ENCODE measurements at places on chromosomes 11 and 22.

DNA sequence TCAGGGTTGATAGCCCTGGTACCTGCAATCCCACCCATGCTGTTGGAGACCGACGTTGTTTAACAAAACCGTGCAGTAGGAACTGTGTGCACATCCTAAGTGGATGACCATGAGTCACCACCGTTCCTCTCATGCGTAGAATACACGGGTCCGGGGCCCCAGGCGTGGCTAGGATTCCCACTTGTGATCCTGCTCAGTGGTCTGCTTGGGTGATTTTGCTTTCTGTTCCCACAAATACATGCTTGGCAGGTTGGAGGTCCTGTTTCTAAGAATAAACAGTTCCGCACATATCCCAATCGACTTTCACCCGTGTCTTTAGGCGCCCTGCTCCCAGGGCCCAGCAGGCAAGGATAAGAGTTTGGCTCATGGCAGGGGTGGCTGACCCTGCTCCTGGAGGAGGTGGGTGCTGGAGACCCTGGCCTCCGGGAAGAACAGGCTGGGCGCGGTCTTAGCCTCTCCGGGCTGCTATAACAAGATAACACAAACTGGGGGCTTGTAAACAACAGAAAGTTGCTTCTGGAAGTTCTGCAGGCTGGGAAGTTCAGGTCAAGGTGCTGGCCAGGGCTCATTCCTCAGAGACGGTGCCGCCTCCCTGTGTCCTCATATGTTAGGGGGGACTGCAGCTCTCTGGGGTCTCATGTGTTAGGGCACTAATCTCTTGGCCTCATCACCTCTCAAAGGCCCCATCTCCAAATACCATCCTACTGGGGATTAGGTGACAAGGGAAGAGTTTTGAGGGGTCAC, 1028.3 kb downstream of the BRD1 start:
- DNase-seq, result no peak

DNA sequence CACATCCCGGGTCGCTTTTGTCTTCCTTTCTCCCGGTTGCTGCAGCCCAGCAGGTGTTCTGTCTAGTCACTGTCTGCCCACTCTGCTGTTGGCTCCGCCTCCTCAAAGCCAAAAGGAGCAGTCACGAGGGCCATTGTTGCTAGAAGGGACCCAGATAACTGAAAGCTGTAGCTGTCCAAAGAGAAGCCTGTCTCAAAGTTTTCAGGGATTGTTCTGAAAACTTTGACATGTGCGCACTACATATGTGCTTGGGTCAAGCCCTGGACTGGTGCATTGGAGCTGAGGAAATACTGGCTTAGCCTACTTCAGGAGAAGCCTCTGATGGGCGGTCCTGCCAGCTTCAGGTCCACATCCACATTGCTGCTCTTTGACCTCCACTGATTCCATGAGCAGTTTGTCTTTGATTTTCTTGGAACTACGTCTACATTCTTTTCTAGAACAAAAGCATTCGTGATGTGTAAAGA, 8.8 kb upstream of the OR2AT4 start:
- no peak for DNase-seq

DNA sequence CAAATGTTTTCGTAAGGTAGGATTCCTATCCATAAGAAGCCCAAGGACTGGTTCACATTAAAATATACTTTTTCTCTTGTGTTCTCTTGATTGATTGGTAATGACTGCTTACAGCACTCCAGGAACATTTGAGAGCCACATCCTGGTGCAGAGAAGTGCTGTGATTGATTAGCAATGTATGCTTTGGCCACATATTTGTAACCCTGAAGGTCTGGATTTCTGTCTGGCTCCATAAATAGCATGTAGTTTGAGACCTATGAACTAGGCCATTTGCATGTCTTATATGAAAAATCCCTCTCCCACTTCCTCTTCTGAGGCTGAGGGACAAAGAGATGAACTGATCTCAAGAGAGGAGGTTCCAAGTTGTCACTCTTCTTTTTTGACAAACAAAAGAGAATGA, 49.3 kb upstream of the CD44 start:
- no peak for DNase-seq

GRCh38 chr11:30125456-30125855, 105.4 kb upstream of the FSHB start:
- DNase-seq, result no peak

DNA sequence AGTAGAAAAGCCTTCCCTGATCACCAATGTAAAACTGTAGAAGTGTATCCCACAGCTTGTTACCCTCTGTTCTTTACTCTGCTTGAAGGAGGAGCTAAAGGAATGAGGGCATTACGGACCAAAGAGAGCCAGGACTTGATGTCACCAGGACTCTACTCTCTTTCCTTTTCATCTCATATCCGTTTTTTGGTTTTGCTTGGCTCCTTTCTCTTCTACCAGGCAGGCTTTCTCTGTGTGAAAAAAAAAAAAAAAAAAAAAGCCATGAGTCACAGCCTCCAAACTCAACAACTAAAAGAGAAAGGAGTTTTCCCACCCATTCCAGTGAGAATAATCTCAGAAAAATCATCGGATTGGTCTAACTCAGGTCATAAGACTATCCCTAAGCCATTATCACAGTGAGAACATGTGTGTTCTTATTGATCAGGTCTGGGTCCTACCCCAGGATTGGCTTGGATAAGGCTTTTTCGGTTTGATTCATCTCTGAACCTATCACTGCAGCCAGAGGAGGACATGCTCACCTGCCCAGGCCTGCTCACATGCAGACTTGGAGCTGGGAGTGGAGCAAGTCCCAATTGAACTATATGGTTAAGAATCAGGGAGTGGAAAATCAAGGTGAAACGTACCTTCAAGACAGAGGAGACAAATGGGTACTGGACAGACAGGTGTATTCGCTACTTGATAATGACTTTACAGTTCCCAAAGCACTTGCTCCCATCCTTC, 19.4 kb upstream of the LRRC55 start:
- DNase-seq, result no peak

DNA sequence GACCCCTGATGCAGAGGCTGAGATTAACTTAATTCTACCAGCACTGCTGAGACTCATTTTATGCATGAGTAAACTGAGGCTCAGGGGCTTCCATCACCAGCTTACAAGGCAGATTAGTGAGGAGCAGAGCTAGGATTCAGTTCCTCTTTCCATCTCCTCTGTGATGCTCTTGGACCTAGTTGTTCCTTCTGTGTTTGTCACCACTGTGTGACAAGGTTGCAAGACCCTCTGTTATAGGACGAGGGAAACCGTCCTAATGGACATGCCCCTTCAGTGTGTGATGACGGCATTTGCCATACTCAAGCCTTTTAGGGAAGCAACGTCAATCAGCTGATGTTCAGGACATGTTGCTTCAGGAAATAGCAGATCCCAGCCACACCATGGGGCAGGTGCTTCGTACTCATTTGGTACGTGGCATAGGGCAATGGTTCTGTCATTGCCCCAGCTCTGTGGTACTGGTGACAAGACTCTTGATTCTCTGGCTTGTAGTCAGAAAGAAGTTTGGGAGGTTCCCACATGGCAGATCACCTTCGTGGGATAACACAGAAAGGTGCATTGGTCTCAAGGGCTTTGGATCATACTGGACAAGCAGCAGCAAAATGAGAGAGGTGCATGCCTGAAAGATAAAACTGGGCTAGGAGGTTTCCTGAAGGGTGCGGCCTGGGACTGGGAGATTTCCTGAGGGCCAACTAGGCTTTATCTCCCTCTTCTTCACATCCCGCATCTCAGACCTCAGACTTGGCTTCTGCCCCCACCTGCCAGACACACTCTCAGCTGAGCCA, 23.9 kb upstream of the CD44 start:
- no peak for DNase-seq

DNA sequence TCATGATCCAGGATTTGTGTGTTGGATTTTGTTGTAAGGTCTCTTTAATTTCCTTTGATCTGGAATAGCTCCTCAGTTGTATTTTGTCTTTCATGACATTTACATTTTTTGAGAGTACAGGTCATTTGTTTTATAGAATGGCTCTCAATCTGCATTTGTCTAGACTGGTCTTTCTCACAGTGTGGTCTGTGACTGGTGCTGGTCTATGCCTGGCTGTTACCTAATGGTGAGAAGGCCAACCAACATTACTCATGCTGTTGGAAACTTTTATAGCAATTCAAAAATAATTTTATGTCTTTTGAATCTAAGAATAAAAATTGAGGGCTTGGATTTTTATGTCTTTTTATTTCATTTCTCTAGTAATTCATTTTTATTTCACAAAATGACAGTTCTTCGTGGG, 3.9 kb upstream of the NCR3LG1 start:
- DNase-seq, result no peak

DNA sequence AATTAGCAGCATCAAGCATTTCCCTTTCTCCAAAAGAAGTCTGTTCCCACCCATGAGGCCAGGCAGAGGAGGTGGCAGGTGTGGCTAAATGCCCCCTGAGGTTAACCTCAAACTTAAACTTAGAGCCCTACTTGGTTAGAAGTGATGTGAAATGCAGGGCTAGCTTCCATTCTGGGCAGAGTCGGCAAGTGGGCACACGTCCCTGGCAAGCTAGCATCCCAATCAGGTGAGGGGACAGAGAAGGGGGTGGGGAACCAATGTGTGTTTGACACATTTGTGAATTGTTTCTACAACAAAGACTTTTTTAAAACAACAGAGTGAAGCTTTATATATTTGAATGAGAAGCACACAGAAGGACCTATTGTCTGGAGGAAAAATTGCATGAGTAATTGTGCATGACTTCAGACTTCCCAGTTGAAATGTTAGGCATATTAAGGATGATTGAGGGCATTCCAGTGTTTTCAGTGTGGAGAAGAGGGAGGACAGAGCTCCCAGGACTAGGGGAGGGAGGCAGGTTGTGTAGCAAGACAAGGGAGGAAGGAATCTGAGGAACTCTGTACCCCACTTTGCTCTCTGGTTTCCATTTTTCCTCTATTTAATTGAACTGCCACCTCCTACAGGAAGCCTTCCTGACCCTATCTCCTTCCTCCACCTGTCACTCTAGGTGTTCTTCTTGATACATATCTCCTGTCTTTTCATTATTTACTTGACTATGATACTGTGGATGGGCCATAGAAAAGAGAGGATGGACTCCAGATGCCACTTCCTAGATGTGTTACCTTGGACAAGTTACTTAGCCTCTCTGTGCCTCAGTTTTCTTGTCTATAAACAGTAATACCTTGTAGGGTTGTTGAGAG, 83.3 kb upstream of the PICALM start:
- no peak for DNase-seq

DNA sequence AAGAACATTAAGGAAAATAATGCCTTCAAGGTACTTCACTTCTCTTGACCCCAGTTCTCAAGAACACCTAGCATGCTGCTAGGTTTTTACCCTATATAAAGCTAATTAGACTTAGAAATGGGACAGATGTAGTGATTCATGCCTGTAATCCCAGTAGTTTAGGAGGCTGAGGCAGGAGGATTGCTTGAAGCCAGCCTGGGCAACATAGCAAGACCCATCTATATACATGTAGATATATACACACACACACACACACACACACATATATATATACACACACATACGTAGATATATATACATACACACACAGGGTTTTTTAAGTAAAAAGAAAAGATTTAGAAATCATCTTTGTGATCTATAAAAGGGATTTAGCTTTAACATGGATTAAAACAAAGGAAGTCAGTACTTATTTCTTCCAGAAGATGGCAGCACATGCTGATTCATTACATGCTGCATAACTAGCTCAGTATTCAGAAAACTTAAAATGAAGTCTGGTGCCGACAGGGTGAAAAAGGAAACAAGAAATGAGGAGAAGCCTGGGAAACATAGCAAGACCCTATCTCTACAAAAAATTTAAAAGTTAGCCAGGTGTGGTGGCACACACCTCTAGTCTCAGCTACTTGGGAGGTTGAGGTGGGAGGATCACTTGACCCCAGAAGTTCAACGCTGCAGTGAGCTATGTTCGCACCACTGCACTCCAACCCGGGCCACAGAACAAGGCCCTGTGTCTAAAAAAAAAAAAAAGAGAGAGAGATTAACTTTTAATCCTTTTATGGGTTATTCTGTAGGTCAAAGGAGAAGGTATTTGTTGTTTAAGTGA, 28.5 kb upstream of the RBX1 start:
- DNase-seq, result no peak

DNA sequence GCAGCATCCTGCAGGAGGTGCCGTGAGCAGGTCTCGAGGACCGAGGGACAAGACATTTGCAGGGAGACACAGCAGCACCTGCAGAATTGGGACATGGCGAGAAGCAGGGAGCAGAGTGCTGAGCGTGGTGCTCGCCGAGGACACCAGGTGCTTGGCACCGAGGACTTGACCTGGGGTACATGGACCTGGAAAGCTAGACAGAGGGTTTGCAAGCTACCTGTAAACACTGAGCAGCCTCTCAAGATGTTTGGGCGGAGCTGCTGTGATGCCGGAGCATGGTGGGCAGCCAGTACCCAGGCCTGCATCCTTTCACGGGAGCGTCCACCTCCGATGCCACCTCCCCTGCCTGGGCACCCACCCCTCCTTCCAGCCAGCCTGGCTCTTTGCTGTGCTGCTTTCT, 773.2 kb downstream of the TBC1D22A start:
- no peak for DNase-seq

DNA sequence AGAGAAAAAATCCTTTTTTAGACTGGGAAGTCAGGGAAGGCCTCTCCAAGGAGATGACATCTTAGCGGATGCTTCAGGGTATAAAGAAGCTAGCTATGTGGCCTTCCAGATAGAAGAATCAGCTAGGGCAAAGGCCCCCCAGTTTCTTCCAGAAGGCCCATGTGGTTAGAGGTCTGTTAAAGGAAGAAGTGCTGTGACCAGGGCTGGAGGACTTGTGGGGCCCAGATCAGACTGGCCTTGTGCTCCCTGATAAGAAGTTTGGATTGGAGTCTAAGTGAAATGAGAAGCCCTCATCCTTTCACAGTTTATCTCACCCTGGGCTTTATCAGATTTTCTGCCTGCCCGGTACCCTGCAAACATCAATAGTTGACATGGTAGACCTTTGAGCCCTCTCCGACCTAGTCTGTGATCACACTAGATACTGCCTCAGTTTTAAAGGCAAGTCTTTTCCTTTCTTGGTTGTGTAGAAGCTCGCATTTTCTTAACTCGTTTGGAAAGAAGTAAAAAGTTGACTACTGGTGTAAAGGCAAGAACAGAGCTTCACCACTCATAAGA, 7.8 kb downstream of the AMPD3 start:
- DNase-seq, result no peak
